ENCODE measurements at places on chromosomes 1 and 21. TPM values are rescaled to one million over a fixed set of nuclear protein-coding genes. Genes with fewer than 3 reads are reported as not detected.

- peak; percentile 11 for DNase-seq
Observed at GRCh38 chr1:209720326-209720725, 15.7 kb downstream of the HSD11B1 start.

- no peak for DNase-seq
Observed at GRCh38 chr1:171126504-171126903, 35.8 kb downstream of the FMO3 start.

The OLIG1 gene
- total RNA-seq: 27.5 TPM

GRCh38 chr1:48107516-48107915 is 110.3 kb upstream of the TRABD2B start:
- no peak for DNase-seq

DNA sequence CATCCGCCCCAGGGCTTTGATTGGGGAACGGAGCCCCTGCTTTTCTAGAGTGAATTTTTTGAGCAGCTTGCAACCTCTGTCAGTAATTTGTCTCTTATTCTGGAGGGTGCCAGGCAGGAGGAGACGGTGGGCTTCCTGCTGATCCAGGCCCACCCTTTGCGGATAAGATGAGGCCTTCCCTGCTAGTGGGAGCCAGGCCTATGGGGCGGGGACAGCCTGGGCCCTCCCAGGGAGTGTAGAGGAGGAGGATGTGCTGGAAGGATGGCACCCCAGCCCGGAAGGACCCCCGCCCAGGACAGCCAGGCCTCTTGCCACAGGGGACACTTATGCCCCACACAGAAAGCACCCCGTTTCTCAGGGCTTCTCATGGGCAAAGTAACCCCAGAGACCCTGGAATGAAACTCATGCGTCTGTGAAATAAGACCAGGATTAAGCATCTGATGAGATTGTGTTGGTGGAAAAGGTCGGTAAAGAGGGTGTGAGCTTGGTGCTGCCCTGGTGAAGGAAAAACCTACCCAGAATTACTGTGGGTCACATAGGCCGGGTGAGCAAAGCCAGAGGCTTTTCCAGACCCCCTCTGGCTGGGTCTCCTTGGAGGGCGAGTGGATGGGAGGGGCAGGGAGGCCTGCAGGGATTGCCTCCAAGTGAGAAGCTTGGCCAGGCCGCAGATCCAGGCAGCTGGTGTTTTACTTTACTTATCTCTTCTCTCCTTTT is 118.7 kb downstream of the SIK1 start:
- no peak for DNase-seq

- DNase-seq: no peak
Observed at GRCh38 chr1:18941221-18942141, 15.0 kb downstream of the IFFO2 start.

The ARHGEF19 gene
- total RNA-seq: 2.8 TPM

- no peak for DNase-seq
Observed at GRCh38 chr1:68370101-68370915, 79.4 kb downstream of the RPE65 start.

DNA sequence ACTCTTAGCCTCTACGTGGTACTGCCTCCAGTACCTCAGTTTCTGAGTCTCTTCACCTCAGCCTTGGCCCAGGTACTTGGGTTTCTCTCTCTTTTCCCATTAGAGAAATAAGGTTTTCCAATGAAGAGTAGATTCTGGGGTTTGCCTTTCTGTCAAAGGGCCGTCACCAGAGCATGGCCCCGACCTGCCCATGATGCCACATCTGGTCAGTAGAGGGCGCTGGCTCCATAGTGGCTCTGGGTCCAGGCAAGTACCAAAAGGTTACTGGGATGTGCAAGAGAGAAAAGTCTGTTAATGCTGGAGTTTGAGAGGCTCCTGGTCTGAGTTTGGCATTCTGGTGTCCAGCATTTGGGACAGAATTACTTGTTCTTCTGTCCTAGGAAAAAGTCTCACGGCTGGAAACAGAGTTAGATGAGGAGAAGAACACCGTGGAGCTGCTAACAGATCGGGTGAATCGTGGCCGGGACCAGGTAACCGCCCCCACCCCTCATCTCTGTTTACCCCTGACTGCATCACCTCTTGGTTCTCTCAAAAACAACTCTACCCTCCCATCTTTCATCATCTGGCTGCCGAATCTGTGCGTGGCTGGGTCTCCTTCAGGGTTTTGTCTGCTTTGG is 5.3 kb upstream of the TUFT1 start:
- DNase-seq: no peak

The CFHR5 gene
- total RNA-seq: 0.59 TPM

DNA sequence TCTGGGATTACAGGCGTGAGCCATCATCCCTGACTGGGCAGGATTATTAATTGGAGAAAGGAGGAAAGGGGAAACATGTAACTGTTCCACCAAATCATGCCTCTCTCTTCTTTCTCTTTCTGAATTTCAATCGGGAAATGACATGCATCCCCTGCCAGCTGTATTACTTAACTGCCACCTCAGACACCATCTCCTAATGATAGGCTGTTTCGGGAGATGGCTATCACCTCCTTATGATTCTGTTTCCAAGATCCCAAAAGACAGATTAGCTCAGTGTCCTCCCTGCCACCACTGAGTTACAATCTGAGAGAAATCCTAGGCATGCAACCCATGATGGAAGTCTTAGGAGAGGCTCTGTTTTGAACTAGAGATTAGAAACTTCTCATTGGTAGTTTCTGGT is 67.5 kb downstream of the MIS18A start:
- no peak for DNase-seq

The DISC1 gene
- 18.6 TPM for total RNA-seq
